ENCODE measurements at places on chromosomes 13 and 19.

GRCh38 chr19:8609279-8610040 is 1.1 kb downstream of the ADAMTS10 start:
- no peak for DNase-seq

GRCh38 chr19:45852983-45853382 is 10.0 kb downstream of the SYMPK start:
- DNase-seq = no peak

DNA sequence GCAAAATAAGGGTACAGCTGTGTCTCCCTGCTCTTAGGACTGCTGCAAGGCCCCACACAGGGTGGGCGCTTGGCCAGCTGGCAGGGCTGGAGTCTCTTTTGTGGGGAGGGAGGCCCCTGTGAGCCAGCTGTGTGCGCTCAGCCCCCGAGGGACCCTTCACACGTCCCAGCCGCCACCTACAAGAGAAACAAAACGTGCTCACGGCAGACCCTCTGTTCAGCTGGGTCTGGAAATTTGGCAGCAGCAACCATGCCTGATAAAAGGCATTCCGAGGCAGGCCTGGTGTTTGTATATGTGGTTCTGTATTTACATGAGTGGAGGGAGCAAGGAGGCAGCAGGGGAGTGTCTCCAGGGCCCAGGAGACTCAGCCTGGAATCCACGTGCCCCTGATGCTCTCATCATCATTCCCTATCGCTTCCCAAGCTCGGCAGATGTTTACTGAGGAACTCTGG is 49.7 kb downstream of the CRTC1 start:
- no peak for DNase-seq

DNA sequence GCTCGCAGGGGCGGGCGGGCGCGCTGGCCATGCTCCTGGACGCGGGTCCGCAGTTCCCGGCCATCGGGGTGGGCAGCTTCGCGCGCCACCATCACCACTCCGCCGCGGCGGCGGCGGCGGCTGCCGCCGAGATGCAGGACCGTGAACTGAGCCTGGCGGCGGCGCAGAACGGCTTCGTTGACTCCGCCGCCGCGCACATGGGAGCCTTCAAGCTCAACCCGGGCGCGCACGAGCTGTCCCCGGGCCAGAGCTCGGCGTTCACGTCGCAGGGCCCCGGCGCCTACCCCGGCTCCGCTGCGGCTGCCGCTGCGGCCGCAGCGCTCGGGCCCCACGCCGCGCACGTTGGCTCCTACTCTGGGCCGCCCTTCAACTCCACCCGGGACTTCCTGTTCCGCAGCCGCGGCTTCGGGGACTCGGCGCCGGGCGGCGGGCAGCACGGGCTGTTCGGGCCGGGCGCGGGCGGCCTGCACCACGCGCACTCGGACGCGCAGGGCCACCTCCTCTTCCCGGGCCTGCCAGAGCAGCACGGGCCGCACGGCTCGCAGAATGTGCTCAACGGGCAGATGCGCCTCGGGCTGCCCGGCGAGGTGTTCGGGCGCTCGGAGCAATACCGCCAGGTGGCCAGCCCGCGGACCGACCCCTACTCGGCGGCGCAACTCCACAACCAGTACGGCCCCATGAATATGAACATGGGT is 599 bp downstream of the ZIC2 start:
- DNase-seq = no peak

- no peak for DNase-seq
Observed at GRCh38 chr13:89181041-89181440, 1509.9 kb downstream of the SLITRK5 start.

DNA sequence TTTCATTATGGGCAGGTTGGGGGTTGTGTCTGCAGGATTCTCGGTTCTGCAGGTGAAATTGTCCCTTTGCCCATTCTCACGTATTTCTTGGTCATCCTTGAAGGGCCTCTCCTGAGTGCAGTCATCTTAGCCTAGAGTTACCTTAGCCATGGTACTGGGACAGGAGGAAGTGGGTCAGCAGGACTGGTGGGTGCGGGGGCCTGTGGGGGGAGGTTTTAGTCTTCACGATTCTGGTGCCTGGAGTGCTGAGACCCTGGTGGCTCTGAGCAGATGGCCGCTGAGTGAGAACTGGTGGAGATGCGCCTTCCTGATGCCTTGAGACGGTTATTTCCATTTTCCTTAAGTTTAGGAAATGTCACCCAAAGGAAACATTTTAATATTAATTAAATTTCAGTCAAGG is 11.8 kb downstream of the COL4A2 start:
- DNase-seq = no peak

GRCh38 chr19:43337737-43338136 is 15.7 kb upstream of the CD177 start:
- no peak for DNase-seq

GRCh38 chr13:79295906-79296706 is 109.9 kb downstream of the RBM26 start:
- DNase-seq = no peak

DNA sequence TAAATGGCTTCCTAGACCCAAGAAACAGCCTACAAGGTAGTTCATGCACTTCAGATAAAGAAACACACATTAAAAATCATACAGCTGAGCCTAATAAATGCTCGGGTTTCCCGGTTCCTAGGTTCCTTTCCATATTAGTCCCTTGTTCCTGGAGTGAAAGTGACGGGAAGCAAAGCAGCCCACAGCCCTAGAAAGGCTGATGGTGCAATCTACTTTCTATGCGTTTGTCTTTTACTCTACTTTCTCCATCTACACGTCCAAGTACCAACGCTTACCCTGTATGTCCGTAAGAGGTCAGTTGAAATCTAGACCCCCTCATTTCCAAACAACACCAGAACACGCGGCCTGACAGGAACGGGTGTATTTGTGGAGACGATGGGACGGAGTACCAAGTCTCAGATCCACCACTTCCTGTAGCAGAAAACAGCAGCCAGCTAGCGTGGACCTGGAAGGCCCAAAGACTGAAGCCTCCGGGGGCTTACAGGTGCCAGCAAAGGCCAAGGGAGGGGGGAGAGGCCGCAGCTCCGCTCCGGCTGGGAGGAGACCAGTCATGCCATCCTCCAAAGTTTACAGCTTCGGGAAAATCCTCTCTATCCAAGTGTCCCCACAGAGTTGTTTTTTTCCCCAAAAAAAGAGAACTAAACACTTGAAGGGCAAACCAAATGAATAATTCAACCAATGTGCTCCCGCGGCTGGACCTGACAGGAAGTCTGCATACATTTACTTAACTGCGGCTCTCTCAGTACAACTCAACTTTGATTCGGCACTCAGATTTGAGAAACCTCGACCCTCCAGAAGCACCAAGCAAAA is 34.1 kb downstream of the STK24 start:
- no peak for DNase-seq

- no peak for DNase-seq
Observed at GRCh38 chr19:53958823-53959757, 3.6 kb upstream of the CACNG8 start.

- no peak for DNase-seq
Observed at GRCh38 chr13:27211771-27212364, 39.5 kb upstream of the RPL21 start.

GRCh38 chr19:5026706-5027273 is 57.9 kb downstream of the KDM4B start:
- DNase-seq = no peak

DNA sequence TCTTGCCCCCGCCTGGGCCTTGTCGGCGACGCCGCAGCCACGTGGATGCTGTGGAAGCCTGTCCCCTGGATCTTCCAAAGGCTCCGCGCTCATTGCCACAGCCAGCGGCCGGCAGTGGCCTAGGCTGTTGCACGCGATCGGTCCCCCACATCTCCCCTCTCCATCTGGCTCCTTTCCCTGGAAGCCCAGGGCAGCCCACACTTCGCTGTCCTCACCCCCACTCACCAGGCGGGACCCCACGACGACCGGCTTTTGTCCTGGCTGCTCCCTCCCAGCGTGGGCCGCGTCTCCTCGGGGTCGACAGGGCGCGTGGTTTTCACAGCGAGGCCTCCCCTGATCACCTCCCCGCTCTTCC is 605 bp upstream of the TEX30 start:
- DNase-seq = no peak

GRCh38 chr13:47708386-47708785 is 292.7 kb downstream of the SUCLA2 start:
- no peak for DNase-seq

- DNase-seq = no peak
Observed at GRCh38 chr19:9917321-9917720, 19.0 kb downstream of the OLFM2 start.

Data from stimulated activated CD8-positive, alpha-beta memory T cell treated with anti-CD3 and anti-CD28 coated beads, Interleukin-4, amount 100 ng/mL, for 1 hour (primary cell).